SIG-M5 (cell line): ENCODE measurements at places on chromosomes 7 and 10.

GRCh38 chr7:436367-437128 is 83.1 kb downstream of the PDGFA start:
- no peak for DNase-seq

GRCh38 chr10:24519950-24520349 is 203.7 kb downstream of the ARHGAP21 start:
- no peak for DNase-seq

DNA sequence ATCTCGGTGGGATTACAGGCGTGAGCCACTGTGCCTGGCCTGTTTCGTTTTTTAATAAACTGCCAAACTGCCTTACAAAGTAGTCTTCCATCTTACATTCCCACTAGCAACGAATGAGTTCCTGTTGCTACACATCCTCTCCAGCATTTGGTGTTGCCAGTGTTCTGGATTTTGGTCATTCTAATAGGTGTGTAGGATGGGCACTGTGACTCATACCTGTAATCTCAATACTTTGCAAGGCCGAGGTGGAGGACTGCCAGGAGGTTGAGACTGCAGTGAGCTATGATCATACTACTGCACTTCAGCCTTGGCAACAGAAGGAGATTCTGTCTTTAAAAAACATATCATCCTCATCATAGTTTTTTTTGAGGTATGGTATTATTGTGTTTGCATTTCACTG is 21.4 kb upstream of the RSBN1L start:
- no peak for DNase-seq

- DNase-seq, result no peak
Observed at GRCh38 chr10:132420981-132421846, 24.2 kb downstream of the PWWP2B start.

DNA sequence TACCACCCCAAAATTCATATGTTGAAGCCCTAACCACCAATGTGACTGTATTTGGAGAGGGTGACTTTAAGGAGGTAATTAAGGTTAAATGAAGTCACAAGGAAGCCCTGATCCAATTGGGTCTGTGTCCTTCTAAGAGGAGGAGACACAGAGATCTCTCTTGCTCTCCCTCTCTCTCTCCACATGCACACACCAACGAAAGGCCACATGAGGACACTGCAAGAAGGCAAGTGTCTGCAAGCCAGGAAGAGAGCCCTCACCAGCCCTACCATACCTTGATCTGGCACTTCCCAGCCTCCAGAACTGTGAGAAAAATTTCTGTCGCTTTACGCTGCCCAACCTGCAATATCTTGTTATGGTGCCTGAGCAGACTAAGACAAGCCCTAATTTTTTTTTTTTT is 56.0 kb upstream of the NEBL start:
- no peak for DNase-seq

DNA sequence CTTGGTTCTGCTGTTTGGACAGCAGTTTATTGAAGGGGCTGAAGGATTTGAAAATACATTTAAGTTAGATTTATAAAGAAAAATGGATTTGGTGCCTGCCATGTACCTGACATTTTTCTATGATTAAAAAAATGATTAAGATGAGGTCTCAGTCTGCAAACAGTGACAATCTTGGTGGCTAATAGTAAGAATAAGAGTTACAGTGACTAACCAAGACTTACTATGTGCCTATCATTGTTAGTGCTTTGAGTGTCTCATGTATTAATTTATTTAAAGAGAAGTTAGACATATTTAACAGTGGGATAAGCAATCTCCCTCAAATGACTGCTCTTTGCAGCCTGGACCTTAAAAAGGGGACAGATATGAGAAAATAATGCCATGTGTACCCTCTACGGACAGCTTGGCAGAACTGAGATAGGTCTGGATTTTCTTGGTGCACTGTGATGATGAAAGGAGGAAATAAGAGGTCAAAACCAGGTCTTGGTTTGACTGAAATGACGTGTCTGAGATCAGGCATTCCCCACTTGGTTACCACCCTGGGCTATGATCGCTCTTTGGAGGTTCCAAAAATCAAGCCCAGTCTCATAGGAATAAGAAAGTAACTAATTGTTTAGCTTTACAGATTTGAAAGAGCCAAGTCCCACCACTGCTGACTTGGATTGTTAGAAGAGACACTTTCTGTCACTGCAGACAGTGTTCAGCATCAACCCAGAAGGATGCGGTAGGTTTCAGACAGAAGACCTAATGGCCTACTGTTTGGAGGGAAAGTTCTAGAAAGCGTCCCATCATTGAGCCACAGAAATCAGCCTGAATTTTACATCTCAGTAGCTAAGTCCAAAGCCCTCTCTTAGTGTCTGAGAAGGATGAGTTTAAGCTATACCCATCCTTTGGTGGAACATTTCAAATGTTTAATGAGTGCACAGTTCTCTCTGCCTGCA is 2.1 kb downstream of the CASP7 start:
- no peak for DNase-seq

DNA sequence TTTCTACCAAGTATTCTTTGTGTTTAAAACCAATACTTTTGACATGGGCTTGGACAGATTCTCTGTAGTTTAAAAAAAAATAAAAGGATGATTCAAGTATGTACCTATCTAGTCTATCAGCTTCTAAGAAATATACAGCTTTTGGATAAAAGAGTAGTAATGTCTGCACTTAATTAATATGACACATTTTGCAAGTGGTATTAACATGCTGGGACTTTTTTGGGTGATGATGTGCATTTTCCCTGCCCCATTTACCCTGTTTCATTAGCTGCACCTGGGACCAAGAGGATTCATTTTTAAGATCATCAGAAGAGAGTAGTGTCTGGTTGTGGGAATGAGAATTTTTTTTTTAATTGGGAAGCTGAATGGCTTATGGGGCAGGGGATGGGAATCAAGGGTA is 236.2 kb upstream of the KLF14 start:
- DNase-seq, result no peak

GRCh38 chr10:90740265-90740664 is 117.6 kb downstream of the HTR7 start:
- DNase-seq, result no peak

- DNase-seq, result no peak
Observed at GRCh38 chr7:124171068-124171467, 138.2 kb upstream of the TMEM229A start.

DNA sequence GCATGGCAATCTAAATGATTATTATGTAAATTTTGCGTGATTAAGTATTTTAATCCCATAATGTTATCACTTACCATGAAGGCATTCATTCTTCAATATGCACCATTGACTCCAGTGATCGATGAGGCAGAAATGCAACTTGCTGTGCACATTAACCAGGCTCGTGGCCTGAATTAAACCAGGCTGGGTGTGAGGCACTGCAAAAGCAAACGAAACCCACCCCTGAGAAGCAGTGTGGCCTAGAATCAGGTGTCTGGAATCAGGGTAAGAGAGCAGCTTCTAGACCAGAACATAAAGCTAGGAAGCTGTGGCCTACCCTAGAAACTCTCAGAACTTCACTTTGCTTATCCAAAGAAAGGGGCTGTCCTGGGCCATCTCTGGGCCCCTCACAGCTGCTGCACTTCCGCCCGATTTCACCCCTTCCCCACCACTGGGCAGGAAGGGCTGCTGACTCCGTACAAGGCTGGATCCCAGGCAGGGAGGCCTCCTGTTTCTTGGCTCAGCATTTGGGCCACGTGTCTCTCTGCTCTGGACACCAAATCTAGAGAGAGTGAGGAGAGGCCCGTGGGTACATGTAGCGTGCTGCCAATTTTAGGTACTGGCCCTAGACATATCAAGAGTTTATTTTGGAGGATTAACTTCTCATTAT is 4.4 kb downstream of the PTPRE start:
- no peak for DNase-seq

- no peak for DNase-seq
Observed at GRCh38 chr10:122939856-122940543, 14.0 kb downstream of the C10orf88 start.

GRCh38 chr7:534959-535358 is 15.3 kb upstream of the PDGFA start:
- no peak for DNase-seq

GRCh38 chr7:146346096-146346495 is 229.5 kb downstream of the CNTNAP2 start:
- DNase-seq, result no peak

DNA sequence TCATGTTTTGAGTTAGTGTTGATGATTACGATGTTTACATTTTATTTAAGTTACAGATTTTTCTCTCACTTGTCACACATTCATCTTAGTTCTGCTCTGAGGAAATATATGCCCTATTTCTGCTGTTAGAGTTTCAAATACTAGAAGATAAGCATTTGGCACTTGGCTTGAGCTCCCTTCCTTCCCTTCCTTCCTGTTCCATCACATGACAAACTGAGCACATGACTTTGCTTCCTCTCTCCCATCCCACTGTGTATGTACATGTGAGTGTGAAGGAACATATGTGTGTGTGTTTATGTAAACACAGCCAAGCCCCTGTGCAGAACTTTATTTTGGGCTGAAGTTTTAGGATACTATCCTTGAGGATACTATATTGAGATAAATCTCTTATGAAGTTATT is 795.9 kb upstream of the IGFBP3 start:
- no peak for DNase-seq

- no peak for DNase-seq
Observed at GRCh38 chr10:123398180-123398591, 244.0 kb downstream of the BUB3 start.

DNA sequence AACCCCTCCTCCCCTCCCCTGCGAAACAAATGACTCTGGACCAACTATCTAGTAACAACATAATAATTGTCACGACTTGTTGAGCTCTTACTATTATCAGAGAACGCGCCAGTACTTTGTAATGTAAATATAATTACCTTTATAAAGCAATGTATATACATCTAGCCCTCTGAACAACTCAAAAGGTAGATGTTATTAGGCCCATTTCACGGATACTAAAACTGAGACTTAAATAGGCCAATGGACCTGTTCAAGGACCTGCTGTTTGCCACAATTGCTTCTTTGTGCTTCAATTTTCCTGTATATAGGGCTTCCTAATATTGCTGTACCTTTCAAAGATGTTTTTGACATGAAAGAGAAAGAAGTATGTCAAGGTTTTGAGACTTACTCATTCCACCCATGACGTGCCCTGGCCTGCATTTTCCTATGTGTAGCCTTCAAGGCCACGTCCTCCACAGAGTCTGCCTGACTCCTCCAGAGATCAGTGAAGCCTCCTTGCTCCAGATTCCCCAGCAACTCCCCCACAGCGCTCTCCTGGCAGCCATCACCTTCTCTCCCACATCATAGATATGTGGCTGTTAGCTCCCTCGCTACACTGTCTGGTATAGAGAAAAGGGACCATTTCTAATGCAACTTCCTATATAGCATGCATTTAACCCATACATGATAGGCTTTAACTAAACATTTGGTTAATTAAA is 156.6 kb downstream of the SKIDA1 start:
- DNase-seq, result no peak

DNA sequence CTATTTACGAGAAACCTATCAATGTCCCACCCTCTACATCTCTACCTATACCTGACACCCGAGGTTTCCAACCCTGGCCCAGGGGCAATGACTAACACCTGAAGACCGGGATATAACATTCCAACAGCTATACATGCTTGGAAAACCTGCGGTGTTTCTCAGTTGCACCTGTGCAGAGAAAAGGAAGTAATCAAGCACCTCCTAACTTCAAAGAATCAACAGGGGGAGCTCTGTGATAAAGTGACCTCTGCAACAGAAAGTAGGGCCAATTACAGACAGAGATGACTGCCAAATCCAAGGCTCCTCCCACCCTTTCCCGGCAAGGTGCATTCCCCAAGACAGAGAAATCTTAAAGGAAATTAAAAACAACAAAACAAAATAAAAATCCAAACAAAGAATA is 41.3 kb downstream of the CCDC6 start:
- DNase-seq, result no peak

- no peak for DNase-seq
Observed at GRCh38 chr7:41822259-41822817, 119.4 kb upstream of the INHBA start.

DNA sequence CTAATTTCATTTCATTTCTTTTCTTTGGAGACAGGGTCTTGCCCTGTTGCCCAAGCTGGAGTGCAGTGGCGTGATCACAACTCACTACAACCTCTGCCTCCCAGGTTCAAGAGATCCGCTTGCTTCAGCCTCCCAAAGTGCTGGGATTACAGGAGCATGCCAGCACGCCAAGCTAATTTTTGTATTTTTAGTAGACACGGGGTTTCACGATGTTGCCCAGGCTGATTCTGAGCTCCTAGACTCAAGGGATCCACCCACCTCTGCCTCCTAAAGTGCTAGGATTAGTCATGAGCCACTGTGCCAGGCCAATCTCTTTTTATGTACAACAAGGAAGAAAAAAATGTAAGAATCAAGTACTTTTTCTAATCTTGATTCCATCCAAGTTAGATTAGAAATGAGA is 10.7 kb upstream of the KMT2E start:
- DNase-seq, result no peak

GRCh38 chr10:86368987-86369386 is 2.4 kb upstream of the GRID1 start:
- DNase-seq, result no peak

DNA sequence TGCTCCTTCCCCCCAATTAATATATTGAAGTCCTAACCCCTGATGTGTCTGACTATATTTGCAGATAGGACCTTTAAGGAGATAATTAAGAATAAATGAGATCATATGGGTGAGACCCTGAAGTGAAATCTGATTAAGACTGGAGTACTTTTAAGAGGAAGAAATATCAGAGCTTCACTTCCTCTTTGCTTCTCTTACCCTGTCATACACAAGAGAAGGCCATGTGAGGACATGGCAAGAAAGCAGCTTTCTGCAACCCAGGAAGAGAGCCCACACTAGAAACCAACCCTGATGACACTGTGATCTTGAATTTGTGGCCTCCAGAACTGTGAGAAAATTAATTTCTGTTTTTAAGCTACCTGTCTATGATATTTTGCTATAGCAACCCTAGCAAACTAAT is 44.2 kb downstream of the JMJD1C start:
- DNase-seq, result peak; percentile 60

DNA sequence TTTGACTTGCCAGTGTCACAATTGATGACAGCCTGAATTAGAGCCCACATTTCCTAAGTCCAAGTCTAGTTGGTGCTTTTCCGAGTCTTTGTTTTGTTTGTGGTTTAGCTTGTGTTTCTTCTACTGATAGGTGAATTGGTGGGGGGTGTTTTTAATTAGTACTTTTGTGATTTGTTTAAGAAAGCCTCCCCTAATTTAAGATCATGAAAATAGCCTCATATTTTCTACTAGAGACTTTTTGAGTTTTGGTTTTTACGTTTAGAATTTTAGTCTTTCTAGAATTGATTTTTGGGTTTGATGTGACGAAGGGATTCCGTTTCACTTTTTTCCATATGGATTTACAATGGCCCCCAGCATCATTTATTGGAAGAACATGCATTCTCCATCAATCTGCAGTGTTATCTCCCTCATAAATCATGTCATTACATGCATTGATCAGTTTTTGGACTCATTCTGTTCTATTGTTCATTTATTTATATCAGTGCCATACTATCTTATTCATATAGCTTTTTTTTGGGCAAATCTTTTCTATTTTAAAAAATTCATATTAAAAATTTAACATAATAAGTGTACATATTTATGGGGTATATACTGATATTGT is 32.8 kb downstream of the BTRC start:
- no peak for DNase-seq

GRCh38 chr10:119441921-119442757 is 100.4 kb downstream of the RGS10 start:
- no peak for DNase-seq

GRCh38 chr7:104758504-104758903 is 255.5 kb upstream of the KMT2E start:
- no peak for DNase-seq
